ENCODE measurements at places on chromosomes 4 and X. TPM values are rescaled to one million over a fixed set of nuclear protein-coding genes. Genes with fewer than 3 reads are reported as not detected.

DNA sequence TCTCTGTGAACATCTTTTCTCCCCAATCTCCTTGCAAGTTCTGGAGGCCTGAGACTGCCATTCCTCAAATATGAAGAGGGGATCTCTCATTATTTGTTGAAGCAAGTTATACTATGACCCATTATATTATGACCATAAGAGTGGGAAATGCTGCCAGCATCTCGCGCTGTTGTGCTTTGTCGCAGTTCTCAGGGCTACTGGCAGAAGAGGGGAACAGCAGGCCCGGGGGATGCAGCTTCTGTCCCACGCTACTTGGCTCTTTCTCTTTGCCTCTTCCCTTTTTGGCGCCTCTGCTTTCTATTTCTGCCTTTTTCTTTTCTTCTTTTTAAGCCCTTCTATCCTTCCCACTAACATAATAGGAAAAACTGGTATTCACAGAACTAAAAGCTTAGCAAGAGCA, 64.2 kb downstream of the GEMIN8 start:
- no peak for DNase-seq

DNA sequence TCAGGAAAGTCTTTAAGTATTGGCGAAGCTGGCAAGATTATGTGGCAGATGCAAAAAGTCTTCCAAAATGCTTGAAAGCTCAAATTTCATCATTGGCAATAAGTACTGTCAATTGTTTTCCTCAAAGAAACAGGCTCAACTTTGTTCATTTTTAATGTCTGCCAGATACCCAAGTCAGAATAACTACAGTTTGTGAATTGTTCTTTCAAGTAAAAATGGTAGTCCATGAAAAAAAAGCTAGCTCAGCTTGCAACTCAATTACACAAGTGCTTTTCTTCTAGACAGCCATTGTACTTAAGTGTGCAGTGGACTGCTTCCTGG, 70.5 kb downstream of the AFF1 start:
- no peak for DNase-seq

DNA sequence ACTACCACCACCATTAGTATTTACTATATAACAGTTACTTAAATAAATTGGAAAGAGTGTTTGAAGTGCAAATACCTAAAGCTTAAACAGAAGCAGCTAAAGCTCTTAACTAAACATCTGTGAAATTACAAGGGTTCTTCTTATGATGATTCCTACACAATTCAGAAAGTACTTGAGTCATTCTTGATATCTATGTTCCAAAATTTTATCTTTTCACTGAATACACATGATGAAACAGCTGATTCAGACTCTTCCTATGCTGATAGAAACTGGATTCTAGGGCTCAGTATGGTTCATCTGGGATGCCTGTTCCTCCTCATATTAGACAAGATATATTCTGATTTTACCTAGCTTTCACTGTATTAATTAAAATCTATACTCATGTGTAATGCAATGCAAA, 13.6 kb downstream of the EREG start:
- DNase-seq = no peak

DNA sequence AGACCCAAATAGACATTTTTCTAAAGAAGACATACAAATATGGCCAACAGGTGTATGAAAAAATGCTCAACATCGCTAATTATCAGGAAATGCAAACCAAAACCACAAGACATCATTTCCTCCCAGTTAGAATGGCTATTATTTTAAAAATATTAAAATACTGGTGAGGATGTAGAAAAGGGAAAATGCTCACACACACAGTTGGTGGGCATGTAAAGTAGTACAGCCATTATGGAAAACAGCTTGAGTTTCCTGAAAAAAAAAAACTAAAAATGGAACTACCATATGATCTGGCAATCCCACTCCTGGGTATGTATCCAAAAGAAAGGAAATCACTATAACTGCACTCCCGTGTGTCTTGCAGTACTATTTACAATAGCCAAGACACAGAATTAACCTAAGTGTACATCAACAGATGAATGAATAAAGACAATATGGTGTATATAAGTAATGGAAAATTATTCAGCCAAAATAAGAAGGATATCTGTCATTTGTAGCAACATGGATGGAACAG, 128.9 kb upstream of the DKK2 start:
- DNase-seq = no peak

GRCh38 chr4:154626793-154627484, 14.5 kb upstream of the FGG start:
- no peak for DNase-seq

FRMPD4 gene
- total RNA-seq = not detected

L1CAM gene
- 1.1 TPM for total RNA-seq

All from thoracic aorta (tissue), 2 donors.